ENCODE measurements at places on chromosomes 2 and 18. TPM values are rescaled to one million over a fixed set of nuclear protein-coding genes. Genes with fewer than 3 reads are reported as not detected.

The SLC9A2 gene
- 0.20 TPM for total RNA-seq

- H3K4me3 ChIP-seq = no peak overlapping the region
- H3K27me3 ChIP-seq = no peaks in the 10 kb centered on the region
- H3K27ac ChIP-seq = no peak overlapping the region
- DNase-seq = no peak
Measured at GRCh38 chr2:12293874-12294273, 422.9 kb upstream of the TRIB2 start.

DNA sequence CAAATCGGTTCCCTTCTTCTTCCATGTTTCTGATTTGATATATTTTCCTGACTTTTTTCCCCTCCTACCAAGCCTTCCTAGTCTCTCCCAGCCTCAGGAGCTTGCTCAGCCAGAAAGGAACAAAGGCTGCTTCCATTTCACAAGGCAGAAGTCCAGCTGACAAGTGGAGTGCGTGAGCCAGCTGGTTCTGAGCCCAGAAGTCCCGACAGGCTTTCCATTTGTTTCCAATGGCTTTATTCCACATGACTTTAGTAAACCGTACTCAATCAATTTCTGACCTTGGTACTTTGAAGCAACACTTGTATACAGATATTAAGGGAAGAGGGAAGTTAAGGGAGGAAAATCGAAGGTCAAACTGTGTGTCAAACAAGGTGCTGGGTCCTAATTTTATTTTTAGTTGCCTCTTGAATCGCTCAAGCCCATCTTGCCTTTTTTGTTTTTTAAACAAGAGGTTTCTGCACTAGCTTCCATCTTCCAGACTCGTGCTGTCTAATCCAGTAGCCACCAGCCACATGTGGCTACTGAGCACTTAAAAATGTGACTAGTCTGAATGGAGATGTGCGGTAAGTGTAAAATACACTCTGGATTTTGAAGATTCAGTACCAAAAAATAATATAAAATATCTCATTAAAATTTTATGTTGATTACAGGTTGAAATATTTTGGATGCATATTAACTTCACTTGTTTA, 36.2 kb downstream of the WIPF1 start:
- peak overlapping the region; percentile 31 for H3K27ac ChIP-seq
- no peaks in the 10 kb centered on the region for H3K27me3 ChIP-seq
- DNase-seq = no peak
- H3K4me1 ChIP-seq = peaks cover 14% of the 10 kb centered on the region

GRCh38 chr2:215571689-215572088, 135.8 kb upstream of the FN1 start:
- H3K4me1 ChIP-seq = no peaks in the 10 kb centered on the region
- H3K36me3 ChIP-seq = no peaks in the 10 kb centered on the region
- DNase-seq = no peak

The CNDP1 gene
- total RNA-seq = not detected

The GRP gene
- total RNA-seq = not detected

The LYPD6B gene
- 3.5 TPM for total RNA-seq

The GALNT3 gene
- total RNA-seq = 35.4 TPM

DNA sequence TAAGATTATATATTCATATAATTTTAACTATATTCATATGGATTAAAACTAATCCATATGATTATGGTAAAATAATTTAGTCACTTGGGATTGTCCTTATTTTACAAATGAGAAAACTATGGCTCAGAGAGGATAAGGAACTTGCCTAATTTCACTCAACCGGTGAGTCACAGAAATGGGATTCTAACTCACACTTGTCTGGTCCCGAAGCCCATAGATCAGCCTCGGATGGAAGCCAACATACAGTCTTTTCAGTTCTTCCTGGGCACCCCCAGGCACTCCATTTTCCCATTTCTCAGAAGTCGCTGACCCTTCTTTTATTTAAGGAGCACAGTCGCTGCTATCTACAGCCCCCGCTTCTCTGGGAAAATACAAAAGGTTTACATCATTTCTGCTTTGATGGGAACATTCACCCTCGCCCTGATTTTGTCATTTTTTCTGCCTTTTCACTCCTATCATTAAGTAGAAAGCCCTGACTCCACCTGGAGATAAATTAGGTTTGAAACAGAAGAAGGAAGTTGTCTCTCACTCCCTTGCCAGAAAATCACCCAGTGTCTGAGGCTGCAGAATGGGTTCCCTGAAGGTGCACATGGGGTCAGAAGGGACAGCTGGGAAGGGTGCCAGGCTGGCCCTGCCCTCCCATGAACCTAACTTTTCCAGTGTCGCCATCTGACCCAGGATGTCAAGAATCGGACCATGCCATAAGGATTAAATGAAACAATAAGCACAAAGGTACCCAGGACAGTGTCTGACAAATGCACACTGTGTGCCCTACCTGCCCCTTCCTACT, 36.6 kb downstream of the CYP1B1 start:
- DNase-seq = no peak
- no peak overlapping the region for H3K27ac ChIP-seq
- peaks cover 10% of the 10 kb centered on the region for H3K27me3 ChIP-seq
- H3K4me3 ChIP-seq = no peak overlapping the region
- no peaks in the 10 kb centered on the region for H3K36me3 ChIP-seq

DNA sequence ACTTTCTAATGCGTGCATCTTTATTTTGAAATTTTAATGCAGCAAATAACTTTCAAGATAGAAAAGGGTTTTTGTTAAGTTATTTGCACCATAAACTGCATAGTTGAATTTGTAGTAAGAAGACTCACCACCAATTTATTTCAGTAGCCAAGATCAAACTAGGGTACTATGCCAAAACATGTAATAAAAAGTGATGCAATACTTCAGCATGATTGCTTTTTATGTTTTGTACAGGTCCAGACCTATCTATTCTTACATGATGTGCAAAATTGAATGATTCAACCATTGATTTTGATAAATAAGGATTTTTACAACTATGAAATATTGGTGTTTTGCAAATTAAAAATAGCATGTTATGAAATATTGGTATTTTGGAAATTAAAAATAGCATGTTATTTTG, 26.7 kb downstream of the AGPS start:
- no peaks in the 10 kb centered on the region for H3K36me3 ChIP-seq
- DNase-seq = no peak
- no peak overlapping the region for H3K27ac ChIP-seq
- peaks cover 4% of the 10 kb centered on the region for H3K4me1 ChIP-seq

The MAL gene
- 10.3 TPM for total RNA-seq

DNA sequence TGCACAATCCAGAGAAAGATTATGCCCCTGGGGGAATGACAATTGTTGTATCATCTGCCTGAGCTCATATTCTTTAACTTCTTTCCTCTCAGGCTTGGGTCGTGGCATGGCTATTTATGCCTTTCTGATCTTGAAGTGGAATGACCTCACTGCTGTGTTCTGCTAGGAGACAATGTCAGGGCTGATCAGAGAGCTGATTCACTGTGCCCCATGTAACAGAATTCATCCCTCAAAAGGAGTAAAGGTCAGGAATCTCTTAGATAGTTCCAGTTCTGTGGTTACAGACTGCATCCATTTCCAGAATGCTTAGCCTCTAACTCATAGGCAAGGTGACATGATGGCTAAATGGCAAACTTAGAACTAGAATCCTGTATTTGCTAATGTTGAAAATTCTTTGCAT, 511.7 kb upstream of the CNTNAP5 start:
- no peaks in the 10 kb centered on the region for H3K36me3 ChIP-seq
- H3K27ac ChIP-seq = no peak overlapping the region
- H3K4me3 ChIP-seq = no peak overlapping the region
- H3K4me1 ChIP-seq = no peaks in the 10 kb centered on the region
- DNase-seq = no peak
- H3K27me3 ChIP-seq = no peaks in the 10 kb centered on the region

The LHCGR gene
- total RNA-seq = not detected

The RFX8 gene
- total RNA-seq = not detected

The FAM110C gene
- total RNA-seq = 0.43 TPM

The SLC14A1 gene
- total RNA-seq = 7.8 TPM

DNA sequence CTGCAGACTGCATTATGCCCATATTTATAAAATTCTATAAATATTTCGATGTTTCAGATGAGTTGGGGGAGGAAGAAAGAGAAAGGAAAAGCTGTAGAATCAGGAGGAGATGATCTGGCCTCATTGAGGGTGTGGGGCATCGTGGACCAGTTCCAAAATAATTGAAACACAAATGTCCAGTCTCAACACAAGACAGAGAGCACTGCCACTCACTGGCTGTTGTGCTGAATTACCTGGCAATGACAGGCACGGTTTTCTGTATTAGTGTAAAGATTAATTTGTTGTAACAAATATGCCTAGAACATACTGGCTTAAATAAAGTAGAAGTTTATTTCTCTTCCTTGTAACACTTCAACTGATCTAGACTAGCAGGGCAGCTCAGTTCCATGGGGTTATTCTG, 24.1 kb downstream of the POLE4 start:
- H3K4me3 ChIP-seq = no peak overlapping the region
- no peaks in the 10 kb centered on the region for H3K36me3 ChIP-seq
- no peaks in the 10 kb centered on the region for H3K27me3 ChIP-seq
- H3K27ac ChIP-seq = no peak overlapping the region
- no peak for DNase-seq

- H3K27ac ChIP-seq = no peak overlapping the region
- DNase-seq = no peak
- H3K4me3 ChIP-seq = no peak overlapping the region
- H3K27me3 ChIP-seq = no peaks in the 10 kb centered on the region
- H3K36me3 ChIP-seq = no peaks in the 10 kb centered on the region
Measured at GRCh38 chr2:174222154-174222553, 26.2 kb downstream of the OLA1 start.

DNA sequence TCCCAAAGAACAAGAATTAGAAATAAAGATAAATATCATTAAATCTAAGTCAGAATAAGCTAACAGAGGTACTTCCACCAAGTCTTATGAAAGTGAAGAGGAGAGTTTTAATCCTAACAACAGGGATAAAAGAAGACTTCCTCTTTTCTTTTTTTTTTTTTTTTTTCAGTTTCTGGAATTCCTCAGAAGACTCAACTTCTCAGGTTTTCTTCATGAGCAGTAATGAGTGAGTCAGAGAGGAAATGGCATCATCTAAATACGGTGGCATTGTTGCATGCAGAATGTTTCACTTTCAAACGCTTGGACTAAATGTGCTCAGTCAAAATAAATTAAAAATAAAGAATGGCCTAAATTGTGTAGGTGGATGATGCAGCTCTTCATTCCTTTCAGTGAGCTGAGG, 45.6 kb upstream of the ARHGAP15 start:
- no peak overlapping the region for H3K4me3 ChIP-seq
- no peak overlapping the region for H3K27ac ChIP-seq
- no peaks in the 10 kb centered on the region for H3K27me3 ChIP-seq
- H3K36me3 ChIP-seq = no peaks in the 10 kb centered on the region
- DNase-seq = no peak

- H3K27ac ChIP-seq = no peak overlapping the region
- no peaks in the 10 kb centered on the region for H3K27me3 ChIP-seq
- H3K4me1 ChIP-seq = no peaks in the 10 kb centered on the region
- no peak overlapping the region for H3K4me3 ChIP-seq
- H3K36me3 ChIP-seq = no peaks in the 10 kb centered on the region
- DNase-seq = no peak
Measured at GRCh38 chr2:104077573-104077972, 776.3 kb upstream of the POU3F3 start.

DNA sequence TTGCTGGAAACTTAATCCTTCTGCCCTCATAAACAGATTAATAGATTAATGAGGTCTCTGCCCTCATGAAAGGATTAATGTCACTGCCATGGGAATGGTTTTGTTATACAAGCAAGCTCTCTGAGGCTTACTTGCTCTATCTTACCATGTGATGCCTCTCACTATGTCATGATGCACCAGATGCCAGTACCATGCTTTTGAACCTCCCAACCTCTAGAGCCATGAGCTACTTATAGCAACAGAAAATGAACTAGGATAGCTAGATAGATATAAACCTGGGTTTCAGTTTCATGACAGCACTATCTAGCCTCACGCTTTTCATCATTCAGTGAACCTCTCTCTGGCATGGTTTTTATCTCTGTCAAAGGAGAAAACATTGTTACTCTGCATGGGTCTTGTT, 371.6 kb upstream of the LRP1B start:
- no peaks in the 10 kb centered on the region for H3K27me3 ChIP-seq
- no peaks in the 10 kb centered on the region for H3K4me1 ChIP-seq
- H3K4me3 ChIP-seq = no peak overlapping the region
- H3K27ac ChIP-seq = no peak overlapping the region
- no peak for DNase-seq

The ELOA2 gene
- total RNA-seq = not detected

GRCh38 chr2:175057078-175057685, 52.0 kb upstream of the CHN1 start:
- no peaks in the 10 kb centered on the region for H3K4me1 ChIP-seq
- H3K27ac ChIP-seq = no peak overlapping the region
- no peaks in the 10 kb centered on the region for H3K36me3 ChIP-seq
- H3K4me3 ChIP-seq = no peak overlapping the region
- H3K27me3 ChIP-seq = no peaks in the 10 kb centered on the region

GRCh38 chr2:158321264-158321663, 135.3 kb downstream of the CCDC148 start:
- no peaks in the 10 kb centered on the region for H3K4me1 ChIP-seq
- no peaks in the 10 kb centered on the region for H3K27me3 ChIP-seq
- no peak overlapping the region for H3K27ac ChIP-seq
- no peak overlapping the region for H3K4me3 ChIP-seq
- no peak for DNase-seq
- no peaks in the 10 kb centered on the region for H3K36me3 ChIP-seq

GRCh38 chr2:240151477-240152031, 11.1 kb upstream of the OTOS start:
- H3K27me3 ChIP-seq = peaks cover 9% of the 10 kb centered on the region
- no peak for DNase-seq
- no peak overlapping the region for H3K4me3 ChIP-seq

The RAB10 gene
- 135 TPM for total RNA-seq

DNA sequence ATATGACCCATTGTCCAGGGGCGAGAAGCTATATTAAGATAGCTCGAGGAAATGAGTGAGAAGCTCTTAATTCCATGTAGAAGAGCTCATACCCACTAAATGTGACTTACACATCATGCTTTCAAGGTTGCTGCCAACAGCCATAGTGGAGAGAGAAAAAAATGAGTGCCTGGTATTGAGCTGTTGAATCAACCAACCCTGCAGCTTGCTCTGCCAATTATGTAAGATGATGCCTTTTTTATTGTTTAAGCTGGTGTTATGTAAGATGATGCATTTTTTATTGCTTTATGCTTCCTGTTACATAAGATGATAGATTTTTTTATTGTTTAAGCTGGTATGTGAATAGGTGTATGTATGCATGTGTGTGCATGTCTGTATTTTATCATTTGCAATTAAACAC, 228.2 kb downstream of the CCDC178 start:
- H3K4me3 ChIP-seq = no peak overlapping the region
- H3K27me3 ChIP-seq = no peaks in the 10 kb centered on the region
- H3K4me1 ChIP-seq = no peaks in the 10 kb centered on the region
- no peaks in the 10 kb centered on the region for H3K36me3 ChIP-seq
- no peak overlapping the region for H3K27ac ChIP-seq
- no peak for DNase-seq

DNA sequence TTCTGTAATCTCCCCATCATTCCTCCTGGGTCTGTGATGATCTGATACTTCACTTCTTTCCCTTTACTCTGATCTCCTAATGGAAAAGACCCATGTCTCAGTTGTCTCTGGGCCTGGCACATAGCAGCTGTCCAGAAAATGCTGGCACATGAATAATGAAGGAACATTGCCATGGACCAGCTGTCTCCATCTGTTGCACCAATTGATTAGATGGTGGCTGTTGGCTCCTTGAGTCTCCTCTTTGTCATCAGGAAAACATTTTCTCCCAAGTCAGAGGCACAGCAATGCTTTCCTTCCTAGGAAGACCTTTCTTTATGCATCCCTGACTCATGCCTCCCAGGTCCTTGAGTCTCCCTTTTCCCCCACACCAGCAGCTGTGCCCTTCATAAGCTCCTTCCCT, 286.2 kb upstream of the CXCR4 start:
- no peak for DNase-seq
- peaks cover 26% of the 10 kb centered on the region for H3K27me3 ChIP-seq
- no peak overlapping the region for H3K4me3 ChIP-seq
- H3K36me3 ChIP-seq = no peaks in the 10 kb centered on the region
- H3K4me1 ChIP-seq = no peaks in the 10 kb centered on the region
